ENCODE measurements at places on chromosomes 4 and X. TPM values are rescaled to one million over a fixed set of nuclear protein-coding genes. Genes with fewer than 3 reads are reported as not detected.

Gene EIF1AX
- 107 TPM for total RNA-seq

Gene AMOT
- 1.9 TPM for total RNA-seq

Gene HSFX2
- total RNA-seq: not detected

Gene TLR8
- not detected for total RNA-seq

Gene NLGN4X
- not detected for total RNA-seq

Gene CORIN
- total RNA-seq: not detected

Gene SLC34A2
- not detected for total RNA-seq

Gene ADAMTS3
- total RNA-seq: not detected

Gene RNF212
- 0.93 TPM for total RNA-seq

Gene SLC25A53
- 4.3 TPM for total RNA-seq

Gene USP17L28
- not detected for total RNA-seq

Gene MAGEA12
- not detected for total RNA-seq

Gene RHOXF2
- not detected for total RNA-seq

GRCh38 chr4:45883421-45883820, 240.4 kb downstream of the GABRG1 start:
- no peaks in the 10 kb centered on the region for H3K4me1 ChIP-seq
- H3K4me3 ChIP-seq: no peak overlapping the region
- H3K27ac ChIP-seq: no peak overlapping the region
- no peaks in the 10 kb centered on the region for H3K27me3 ChIP-seq
- H3K36me3 ChIP-seq: no peaks in the 10 kb centered on the region

GRCh38 chr4:153023692-153024394, 87.7 kb downstream of the FHDC1 start:
- H3K4me3 ChIP-seq: no peak overlapping the region
- H3K36me3 ChIP-seq: no peaks in the 10 kb centered on the region
- peaks cover 5% of the 10 kb centered on the region for H3K4me1 ChIP-seq
- H3K27ac ChIP-seq: no peak overlapping the region

DNA sequence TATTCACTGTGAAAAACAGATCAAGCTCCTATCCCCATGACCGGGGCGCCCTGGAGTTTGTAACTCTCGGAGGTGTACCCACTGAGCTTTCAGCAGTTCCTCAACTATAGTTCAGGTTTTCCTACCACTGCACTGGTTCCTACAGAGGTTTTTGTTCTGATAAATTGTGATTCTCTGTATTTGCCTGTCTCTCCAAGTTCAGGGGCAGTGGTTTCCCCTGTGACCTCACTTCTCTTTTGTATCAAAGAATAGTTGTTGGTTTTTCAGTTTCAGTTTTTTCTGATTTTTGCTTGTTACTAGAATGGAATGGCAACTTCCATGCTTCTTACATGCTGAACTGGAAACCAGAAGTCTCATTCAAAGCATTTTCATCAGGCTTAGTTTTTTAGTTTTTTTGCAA, 56.8 kb upstream of the PLS3 start:
- H3K27ac ChIP-seq: no peak overlapping the region
- no peak overlapping the region for H3K4me3 ChIP-seq
- no peak for DNase-seq
- H3K36me3 ChIP-seq: no peaks in the 10 kb centered on the region
- H3K4me1 ChIP-seq: no peaks in the 10 kb centered on the region

GRCh38 chrX:49309401-49309981, 6.0 kb downstream of the GAGE10 start:
- peaks cover 28% of the 10 kb centered on the region for H3K27me3 ChIP-seq
- peak overlapping the region; percentile 84 for H3K4me3 ChIP-seq

- peaks cover 18% of the 10 kb centered on the region for H3K4me1 ChIP-seq
- no peaks in the 10 kb centered on the region for H3K36me3 ChIP-seq
- no peaks in the 10 kb centered on the region for H3K27me3 ChIP-seq
- no peak overlapping the region for H3K4me3 ChIP-seq
Observed at GRCh38 chrX:40573763-40574162, 7.0 kb upstream of the ATP6AP2 start.

DNA sequence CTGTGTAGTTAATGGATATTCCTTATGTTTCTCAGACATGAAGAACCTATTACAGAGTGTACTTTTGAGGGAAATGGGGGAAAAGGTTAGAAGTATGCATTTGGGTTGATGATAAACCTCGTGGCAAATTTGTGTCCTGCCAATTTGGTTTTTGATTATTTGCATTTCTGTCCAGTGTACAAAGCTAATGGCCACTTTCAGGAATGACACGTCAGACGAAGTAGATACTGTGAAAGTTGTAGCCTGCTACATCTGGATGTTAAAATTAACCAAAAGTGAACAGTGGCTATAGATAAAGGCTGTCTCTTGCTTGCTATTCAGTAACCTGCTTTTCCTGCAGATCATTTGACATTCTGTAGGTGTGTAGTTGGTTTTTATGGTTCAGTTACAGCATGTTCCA, 1.0 kb downstream of the PRDX4 start:
- H3K27me3 ChIP-seq: no peaks in the 10 kb centered on the region
- no peak for DNase-seq
- peaks cover 30% of the 10 kb centered on the region for H3K4me1 ChIP-seq
- peak overlapping the region; percentile 88 for H3K4me3 ChIP-seq

GRCh38 chrX:109312757-109313156, 169.1 kb downstream of the GUCY2F start:
- H3K36me3 ChIP-seq: no peaks in the 10 kb centered on the region
- DNase-seq: no peak
- no peaks in the 10 kb centered on the region for H3K27me3 ChIP-seq
- no peaks in the 10 kb centered on the region for H3K4me1 ChIP-seq
- H3K4me3 ChIP-seq: no peak overlapping the region

DNA sequence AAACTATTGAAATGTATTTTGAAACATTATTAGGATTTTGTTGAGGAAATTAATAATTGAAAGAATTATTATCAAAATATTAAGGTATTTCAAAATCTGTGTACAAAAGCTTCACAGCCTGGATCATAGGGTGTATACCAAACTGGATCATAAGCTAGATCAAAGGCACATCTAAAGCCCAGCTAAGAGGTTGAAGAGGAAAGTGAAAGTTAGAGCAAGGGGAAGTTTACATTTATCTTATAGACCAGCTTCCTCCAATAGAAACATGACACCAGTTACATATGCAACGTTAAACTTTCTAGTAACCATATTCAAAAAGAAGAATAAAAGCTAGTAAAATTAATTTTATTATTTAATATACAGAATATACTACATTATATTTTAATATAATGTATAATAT, 227.2 kb upstream of the BMP3 start:
- H3K27ac ChIP-seq: no peak overlapping the region
- H3K4me3 ChIP-seq: no peak overlapping the region
- H3K4me1 ChIP-seq: no peaks in the 10 kb centered on the region
- no peaks in the 10 kb centered on the region for H3K27me3 ChIP-seq

DNA sequence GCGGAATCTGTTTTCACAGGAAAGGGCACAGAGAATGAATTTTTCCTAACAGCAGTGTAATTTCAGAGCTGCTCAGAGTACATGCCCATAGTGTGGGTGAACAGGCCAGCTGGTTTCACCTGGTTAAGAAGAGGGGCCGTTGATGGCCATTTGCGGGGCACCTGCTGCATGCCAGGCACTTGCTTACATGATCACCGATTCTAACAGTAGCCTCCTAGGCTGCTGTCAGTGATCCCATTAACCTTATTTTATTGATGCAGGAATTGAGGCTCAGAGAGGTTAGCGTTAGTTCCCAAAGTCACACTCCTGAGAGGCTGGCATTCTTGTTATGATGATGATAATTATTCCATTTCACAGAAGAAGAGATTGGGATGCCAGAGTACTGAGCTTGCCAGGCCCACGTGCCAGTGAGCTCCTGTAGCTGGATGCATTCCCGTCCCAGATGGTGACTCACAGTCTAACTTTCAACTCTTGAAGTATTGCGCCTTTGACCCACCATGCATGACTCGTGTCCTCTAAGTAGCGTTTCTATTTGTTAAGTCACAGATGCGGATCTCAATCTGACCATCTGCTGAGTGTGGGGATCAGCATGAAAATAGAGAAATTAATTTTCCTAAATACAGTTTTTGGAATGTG, 76.5 kb downstream of the PSAPL1 start:
- H3K4me1 ChIP-seq: no peaks in the 10 kb centered on the region
- H3K36me3 ChIP-seq: no peaks in the 10 kb centered on the region
- no peak overlapping the region for H3K4me3 ChIP-seq
- DNase-seq: no peak
- H3K27me3 ChIP-seq: no peaks in the 10 kb centered on the region

GRCh38 chrX:108494406-108495090, 54.9 kb downstream of the COL4A5 start:
- no peaks in the 10 kb centered on the region for H3K36me3 ChIP-seq
- H3K27me3 ChIP-seq: no peaks in the 10 kb centered on the region
- no peak for DNase-seq
- no peaks in the 10 kb centered on the region for H3K4me1 ChIP-seq
- no peak overlapping the region for H3K27ac ChIP-seq

DNA sequence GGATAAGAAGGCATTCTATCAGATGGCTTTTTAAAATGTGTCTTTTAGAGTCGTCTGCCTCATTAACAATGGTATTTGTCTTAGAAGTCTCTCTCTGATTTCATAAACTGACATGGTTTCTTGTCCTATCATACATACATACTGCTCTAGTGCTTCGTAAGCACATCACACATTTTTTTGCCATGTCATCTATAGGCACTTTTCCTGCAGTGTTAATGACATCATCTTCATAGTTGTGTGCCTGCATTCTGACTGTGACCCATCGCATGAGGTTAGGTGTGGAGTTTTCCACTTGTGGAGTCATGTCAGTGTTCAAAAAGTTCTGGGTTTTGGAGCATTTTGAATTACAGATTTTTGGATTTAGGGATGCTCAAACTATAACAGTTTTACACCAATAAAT, 361.6 kb upstream of the SPOCK3 start:
- no peak for DNase-seq
- H3K27ac ChIP-seq: no peak overlapping the region
- H3K27me3 ChIP-seq: no peaks in the 10 kb centered on the region
- H3K4me3 ChIP-seq: no peak overlapping the region
- no peaks in the 10 kb centered on the region for H3K36me3 ChIP-seq
- H3K4me1 ChIP-seq: no peaks in the 10 kb centered on the region

DNA sequence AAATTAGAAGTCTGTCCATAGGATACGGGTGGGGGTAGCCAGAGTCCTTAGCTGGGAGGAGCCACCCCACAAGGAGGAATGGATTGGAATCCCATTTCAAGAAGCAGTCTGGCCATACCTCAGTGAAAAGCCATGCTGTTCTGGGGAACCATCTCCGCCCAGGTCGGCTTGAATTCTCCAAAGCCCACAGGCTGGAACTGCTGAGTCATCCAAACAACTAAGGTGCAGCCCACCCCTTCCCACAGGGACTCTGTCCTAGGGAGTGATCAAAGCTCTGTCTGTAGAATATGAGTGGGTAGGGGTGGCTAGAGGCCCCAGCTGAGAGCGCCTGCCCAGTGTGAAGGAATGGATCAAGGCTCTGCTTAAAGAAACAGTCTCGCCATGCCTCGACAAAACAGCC, 38.8 kb downstream of the ZXDA start:
- H3K27ac ChIP-seq: no peak overlapping the region

Measured in activated T-helper 1 cell treated with anti-CD3 and anti-CD28 coated beads, Interleukin-12 subunit alpha, Interleukin-12 subunit beta, Interleukin-2, Interleukin-4 antibody, amounts not matched to agents 30 ng/mL and 10 ng/mL and 1 ng/mL, durations not matched to agents 14 hours and 24 hours and 36 hours (primary cell).